Left cardiac atrium (tissue), 4 donors: ENCODE measurements at places on chromosomes 11 and 22. TPM values are rescaled to one million over a fixed set of nuclear protein-coding genes. Genes with fewer than 3 reads are reported as not detected.
A peak's percentile ranks its signal among the peaks of the same experiment; 100 is the strongest.

GRCh38 chr11:12411806-12412727 lies 34.7 kb downstream of the PARVA start:
- peak; percentile 74 for DNase-seq

DNA sequence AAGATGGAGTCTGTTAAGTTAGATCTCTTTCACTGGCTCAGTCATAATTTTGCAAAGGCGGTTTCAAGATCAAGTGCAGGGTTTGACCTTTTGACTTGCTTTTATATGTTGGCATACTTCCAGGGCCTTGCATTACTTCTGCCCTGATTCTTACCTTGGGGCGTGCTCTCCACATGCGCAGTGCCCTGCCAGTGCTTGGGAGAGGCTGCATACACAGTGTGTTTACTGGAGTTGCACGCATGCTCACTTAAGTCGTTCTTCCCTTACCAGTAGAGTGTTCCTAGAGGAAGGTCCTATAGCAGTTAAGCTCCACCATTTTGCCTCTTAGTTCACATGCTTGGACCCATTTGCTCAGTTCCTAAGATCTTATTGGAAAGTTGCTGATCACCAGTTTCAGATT lies 21.0 kb upstream of the TMEM123 start:
- no peak for DNase-seq

DNA sequence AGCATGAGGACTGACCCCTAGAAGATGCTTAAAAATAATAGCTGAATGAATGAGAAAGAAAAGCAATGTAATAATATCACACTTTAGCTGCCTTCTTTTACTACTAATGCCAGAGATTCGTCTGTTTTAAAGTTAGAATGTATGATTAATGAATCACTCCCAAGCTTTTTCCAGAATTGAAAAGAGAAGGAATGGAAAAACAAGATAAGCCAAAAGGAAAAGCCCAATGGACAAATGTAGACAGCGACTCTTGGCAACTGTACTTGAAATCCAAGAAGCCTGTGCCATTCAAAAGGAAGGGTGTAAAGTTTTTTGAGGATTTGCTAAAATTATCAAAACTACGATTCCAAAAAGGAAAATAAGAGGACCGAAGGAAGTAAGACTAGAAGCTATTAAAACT lies 40.8 kb upstream of the PAMR1 start:
- no peak for DNase-seq

- DNase-seq: no peak
Observed at GRCh38 chr11:17551347-17552040, 4.4 kb downstream of the OTOG start.

DNA sequence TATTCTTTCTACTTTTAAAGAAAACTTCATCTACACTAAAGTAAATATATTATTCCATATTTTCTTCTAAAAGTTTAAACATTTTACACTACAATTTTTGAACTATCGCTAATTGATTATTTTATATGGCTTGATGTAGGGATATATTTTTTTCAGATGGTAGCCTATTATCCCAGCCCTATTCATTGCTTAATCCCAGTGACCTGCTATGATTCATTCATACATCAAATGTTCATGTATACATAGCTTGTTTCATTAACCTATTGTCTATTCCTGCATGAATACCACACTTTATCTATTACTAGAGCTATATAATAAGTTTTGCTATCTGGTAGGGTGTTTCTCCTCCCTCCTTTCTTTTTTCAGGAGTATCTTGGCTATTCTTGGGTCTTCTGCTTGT lies 5.0 kb upstream of the ROBO4 start:
- no peak for DNase-seq

DNA sequence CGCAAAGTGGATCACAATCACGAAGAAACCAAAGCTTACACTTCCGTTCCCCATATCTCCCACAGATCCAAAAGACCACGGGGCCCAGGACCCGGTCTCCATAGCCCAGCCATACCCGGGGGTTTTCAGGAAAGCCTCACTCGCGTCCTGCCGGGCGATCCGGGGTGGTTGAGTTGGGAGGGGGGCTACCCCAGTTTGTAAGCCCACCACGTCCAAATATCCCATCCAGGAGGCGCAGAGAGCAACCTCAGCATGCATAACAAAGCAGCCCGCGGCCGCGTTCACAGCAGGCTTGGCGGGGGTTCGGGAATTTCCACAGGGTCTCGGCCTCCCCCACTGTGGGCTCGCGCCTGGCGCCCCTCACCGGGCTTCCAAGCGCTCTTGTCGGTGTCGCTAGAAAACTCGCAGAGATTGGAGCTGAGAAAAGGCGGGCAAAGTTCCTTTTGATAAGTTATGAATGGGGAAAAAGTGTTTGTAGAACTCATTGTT lies 9.5 kb downstream of the SDF2L1 start:
- peak; percentile 37 for DNase-seq

DNA sequence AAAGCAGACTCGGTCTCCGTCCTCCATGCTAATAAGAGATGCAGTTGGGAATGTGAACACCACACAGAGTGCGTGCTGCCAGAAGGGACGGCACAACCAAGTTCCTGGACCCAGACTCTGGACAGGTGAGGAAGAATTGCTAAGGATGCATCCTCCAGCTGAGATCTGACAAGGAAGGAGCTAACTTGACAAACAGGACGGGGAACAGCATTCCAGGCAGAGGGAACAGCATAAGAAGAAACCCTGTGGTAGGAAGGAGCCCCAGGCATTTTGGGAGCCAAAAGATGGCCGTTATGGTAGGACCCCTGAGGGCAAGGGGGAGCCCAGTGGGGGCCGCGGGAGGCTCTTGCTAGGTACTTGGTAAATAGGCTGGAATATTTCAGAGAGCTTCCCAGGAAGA lies 6.0 kb downstream of the OSM start:
- no peak for DNase-seq

DNA sequence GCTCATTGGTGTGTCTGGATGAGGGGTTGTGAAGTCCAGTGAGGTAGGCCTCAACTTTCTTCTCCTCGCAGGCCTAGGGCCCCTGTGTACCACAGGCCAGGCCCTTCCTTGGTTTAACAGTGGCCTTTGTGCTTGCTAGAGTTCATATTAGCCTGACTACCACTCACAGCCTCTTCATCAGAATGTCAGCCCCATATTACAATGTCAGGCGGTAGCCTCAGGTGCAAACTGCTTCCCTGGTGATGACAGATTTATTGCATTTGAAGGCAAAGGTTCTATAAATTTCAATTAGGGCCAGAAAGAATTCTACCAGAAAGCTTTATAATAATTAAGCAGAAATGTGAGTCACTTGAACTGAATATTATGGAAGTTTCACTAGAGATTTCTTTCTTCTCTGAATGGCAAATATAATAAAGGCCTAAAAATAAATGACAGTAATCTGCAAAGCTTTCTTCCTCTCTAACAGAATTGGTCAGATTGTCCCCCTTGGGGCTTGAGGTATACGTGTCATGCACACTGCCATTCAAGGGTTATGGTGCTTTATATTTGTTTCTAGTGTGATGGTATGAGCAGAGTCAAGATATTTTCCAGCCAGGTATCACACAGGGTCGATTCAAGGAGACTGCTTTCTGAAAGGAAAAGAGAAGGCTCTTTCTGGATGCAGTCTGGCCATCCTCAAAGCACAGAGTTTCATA lies 210.3 kb downstream of the CWF19L2 start:
- no peak for DNase-seq

DNA sequence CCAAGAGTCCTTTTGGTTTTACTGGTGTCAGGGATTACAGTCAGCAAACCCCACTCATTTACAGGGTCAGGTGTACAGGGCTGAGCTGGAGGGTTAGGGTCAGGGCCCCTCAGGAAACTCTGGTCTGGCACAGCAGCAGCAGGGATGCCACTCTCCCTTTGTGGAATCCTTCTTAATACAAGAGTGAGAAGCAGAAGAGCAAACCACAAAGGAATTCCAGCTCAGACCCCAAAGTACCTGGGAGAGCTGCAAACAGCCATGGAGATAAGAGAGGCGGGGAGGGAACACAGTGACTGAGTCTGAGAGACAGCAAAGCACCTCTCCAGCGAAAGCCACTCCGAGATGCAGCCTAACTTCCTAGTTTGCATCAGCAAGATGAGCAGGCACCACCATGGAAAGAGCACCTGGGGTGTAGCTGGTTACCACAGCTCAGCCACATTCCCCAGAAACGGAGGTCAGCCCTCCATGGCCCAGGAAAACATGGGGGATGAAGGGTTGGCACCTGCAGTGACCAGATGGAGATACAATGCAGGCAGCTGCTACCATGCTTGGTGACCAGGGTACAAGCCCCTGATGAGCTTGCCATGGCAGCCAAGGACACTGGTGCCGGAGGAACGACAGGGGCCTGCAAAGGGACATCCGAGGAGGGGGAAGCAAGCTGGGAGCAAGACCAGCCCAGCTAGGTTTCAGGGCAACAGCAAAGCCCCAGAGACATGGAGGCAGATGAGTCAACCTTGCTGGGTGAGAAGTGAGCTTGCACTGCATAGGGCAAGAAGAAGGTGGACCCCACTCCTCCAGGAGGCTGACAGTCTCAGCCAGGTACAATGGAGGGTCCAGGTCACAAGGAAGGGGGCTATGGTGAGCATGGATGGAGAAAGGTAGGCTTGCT lies 3.9 kb downstream of the BET1L start:
- no peak for DNase-seq

GRCh38 chr11:91932151-91932821 lies 292.3 kb upstream of the FAT3 start:
- DNase-seq: no peak

GRCh38 chr22:37502342-37503182 lies 16.4 kb upstream of the MFNG start:
- no peak for DNase-seq

DNA sequence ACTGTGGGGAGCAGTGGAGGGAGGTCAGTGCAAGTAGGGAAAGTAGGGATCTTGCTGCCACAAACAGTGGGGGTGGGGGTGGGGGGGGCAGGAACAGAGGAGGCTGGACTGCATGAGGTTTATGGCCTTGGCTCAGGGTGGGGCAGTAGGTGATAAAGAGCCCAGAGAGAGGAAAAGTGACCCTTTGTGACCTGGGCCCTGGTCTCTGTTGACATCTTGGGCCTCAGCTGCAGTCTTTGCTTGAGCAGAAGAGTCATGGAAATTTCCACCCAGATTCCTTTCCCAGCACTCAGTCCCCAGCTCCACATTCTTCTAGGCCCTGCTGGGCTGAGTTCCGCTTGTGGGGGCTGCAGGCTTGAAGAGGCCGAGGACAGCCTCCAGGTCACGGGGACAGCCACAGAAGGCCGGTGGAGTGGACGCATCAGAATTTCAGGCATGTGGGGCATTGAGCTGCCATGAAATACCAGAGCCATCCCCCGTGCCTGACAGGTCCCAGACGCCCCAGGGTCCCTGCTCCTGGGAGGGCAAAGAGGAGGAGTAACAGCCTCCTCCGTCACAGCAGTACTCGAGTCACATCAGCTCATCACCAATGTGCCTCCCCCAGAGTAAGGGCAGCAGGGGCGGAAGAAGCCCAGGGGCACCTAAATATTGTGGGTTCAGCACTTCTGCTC lies 9.7 kb upstream of the MALAT1 start:
- peak; percentile 72 for DNase-seq

DNA sequence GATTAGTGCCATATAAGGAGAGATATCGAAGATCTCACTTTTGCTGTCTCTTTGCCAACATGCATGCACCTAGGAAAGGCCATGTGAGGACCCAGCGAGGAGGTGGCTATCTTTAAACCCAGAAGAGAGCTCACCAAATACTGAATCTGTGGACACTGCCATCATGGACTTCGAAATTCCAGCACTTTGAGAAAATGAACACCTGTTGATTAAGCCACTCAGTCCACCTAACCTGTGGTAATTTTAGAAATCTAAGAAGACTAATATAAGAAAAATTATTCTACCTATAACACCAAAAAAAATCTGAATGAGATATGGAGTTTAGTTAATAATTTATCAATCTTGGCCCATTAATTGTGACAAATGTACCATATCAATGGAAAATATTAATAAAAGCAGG lies 193.6 kb upstream of the CARD18 start:
- no peak for DNase-seq

GRCh38 chr11:67120881-67121710 lies 2.0 kb downstream of the KDM2A start:
- DNase-seq: no peak

DNA sequence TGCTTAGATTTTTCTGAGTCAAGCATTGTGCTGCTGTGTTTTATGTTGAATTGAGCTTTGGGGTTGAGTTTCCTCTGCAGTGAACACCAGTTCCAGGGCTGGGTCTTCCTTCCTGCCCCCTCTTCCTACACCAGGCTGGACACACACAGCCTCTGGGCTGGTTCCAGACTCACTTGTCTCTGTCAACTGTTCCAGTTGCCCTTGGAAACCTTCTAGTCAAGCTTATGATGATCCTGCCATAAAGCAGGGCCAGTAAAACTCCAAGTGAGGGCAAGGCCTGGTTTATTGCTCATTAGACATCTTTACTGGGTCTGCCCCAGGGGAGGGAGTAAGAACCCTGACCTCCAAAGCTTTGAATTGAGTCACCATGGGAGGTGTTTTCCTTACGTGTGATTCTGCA lies 61.1 kb downstream of the KIAA1671 start:
- DNase-seq: peak; percentile 64

- no peak for DNase-seq
Observed at GRCh38 chr11:1070594-1071462, 3.8 kb upstream of the MUC2 start.

DNA sequence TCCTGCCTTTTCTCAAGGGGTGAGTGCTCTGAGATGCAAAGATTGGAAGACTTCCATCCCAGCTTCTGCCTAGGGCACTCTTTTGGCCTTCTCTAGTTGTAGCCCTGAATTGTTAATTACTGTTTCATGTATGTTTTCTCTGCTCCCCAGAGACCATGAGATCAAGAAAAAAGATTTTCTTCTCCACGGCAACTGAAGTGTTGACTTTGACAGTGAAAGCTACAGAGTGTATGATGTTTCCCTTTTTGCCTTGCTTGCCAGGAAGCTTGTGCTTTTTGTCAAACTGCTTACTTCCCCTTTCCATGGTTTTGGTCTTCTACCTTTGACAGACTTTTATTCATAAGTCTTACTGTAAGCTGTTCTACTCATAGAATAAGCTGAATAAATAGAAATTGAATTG lies 23.3 kb upstream of the EIF3D start:
- no peak for DNase-seq

DNA sequence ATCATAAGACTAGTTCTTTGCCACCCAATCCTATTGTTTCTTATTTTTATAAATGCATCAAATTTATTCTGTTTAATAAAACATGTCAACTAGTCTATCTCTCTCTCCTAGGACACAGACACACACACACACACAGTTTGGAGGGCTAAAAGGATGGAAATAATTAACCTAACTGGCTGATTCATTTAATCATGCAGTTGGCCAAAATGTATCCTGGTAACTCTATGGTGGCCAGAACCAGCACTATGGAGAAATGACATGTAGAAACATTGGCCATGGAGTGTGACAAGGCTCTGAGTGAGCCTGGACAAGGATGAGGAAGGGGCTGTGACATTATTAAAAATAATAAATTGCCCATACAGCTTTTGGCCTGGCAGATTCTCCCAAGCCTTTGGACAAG lies 64.1 kb downstream of the CLPB start:
- no peak for DNase-seq

- no peak for DNase-seq
Observed at GRCh38 chr22:46749682-46750529, 11.9 kb upstream of the CERK start.

SCN4B gene
- 5.9 TPM for total RNA-seq

C11orf87 gene
- not detected for total RNA-seq

POU2AF2 gene
- not detected for total RNA-seq

CACNA1I gene
- total RNA-seq: 0.03 TPM

GAL gene
- not detected for total RNA-seq

MRPL17 gene
- total RNA-seq: 48.6 TPM

OR5AK2 gene
- total RNA-seq: not detected

OR2AG1 gene
- total RNA-seq: not detected

C11orf91 gene
- 1.7 TPM for total RNA-seq

SLC22A9 gene
- total RNA-seq: not detected

ALKBH3 gene
- 20.1 TPM for total RNA-seq
